Type B pancreatic cell (in vitro differentiated cells): ENCODE measurements at places on chromosomes 3 and 15. TPM values are rescaled to one million over a fixed set of nuclear protein-coding genes. Genes with fewer than 3 reads are reported as not detected.

DNA sequence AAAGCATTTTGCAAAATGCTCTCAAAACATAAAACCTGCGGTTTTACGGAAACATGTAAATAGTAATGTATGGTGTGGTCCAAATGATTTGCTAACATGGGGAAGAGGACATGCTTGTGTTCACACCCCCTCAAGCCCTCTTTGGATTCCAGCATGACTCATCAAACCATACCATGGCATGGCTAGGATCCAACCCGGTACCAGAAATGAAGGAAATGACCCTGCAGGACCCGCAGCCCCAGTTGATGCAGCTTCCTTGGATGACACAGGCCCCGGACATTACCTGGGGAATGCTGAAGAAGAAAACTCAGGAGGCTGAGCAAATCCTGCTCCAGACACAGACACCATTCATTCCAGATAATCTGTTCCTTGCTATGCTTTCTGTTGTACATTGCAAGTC is 222.9 kb downstream of the DTWD1 start:
- no peak for DNase-seq
- H3K4me1 ChIP-seq, result no peaks in the 10 kb centered on the region
- H3K27me3 ChIP-seq, result no peaks in the 10 kb centered on the region
- H3K4me3 ChIP-seq, result no peak overlapping the region
- H3K27ac ChIP-seq, result no peak overlapping the region

Gene DNAJA4
- 0.10 and 15.0 TPM in 2 replicates for total RNA-seq

DNA sequence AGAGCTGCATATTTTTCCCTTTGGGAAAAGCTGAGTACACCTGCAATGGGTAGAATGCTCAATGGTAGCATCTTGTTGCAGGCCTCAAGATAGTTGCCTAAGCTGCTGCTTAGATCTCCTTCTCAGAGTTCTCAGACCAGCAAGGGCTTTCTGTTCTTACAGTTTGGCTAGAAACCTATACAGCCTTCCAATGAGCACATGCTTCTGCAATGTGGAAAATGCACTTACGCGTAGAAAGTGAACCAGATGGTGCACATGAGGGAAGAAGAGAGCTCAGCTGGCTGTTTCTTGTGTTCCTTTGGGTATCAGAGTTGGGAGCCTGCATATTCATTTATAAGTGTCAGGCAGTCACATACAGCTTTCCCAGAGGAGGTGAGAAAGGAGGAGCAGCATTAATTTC is 136.4 kb downstream of the B3GALNT1 start:
- no peak overlapping the region for H3K4me3 ChIP-seq
- DNase-seq, result no peak
- H3K27me3 ChIP-seq, result no peaks in the 10 kb centered on the region
- H3K4me1 ChIP-seq, result no peaks in the 10 kb centered on the region

GRCh38 chr3:122562923-122563716 is 980 bp downstream of the PARP9 start:
- peaks cover 10% of the 10 kb centered on the region for H3K4me1 ChIP-seq
- H3K27ac ChIP-seq, result peak overlapping the region; percentile 80
- peaks cover 4% of the 10 kb centered on the region for H3K36me3 ChIP-seq
- no peak for DNase-seq
- H3K27me3 ChIP-seq, result peaks cover 4% of the 10 kb centered on the region

- no peaks in the 10 kb centered on the region for H3K36me3 ChIP-seq
- H3K27ac ChIP-seq, result no peak overlapping the region
- H3K27me3 ChIP-seq, result peaks cover 14% of the 10 kb centered on the region
Measured at GRCh38 chr15:79051029-79051428, 39.6 kb downstream of the RASGRF1 start.

DNA sequence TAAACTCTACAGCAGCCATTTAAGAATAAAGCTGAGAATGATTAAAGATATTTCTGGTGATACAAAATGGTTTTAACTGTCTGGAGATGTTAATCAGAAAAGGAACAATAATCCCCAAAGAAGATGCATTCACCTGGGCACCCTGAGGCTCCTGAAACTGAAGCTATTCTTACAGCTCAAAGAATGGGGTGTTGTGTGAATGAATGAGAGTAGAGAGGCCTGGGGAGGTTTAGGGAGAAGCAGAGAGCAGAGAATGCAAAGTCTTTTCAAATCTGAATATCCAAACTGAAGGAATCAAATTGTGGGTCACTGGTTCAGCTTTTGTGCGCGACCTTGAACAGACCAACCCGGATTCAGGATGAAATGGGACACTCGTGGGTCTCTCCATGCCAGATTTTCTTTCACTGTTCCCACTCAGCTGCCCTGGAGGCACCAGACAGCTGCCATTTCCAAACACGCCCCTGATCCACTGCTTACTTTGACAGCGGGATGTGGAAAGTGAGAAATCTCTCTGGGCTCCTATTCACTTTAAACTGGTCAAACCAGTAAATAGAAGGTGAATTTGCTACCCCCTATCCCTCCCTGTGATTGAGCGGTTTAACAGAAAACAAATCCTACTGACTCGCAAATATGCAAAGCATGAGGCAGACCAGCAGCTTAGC is 485.5 kb upstream of the THBS1 start:
- peaks cover 20% of the 10 kb centered on the region for H3K4me1 ChIP-seq
- DNase-seq, result no peak
- peak overlapping the region; percentile 32 for H3K4me3 ChIP-seq
- H3K36me3 ChIP-seq, result no peaks in the 10 kb centered on the region

GRCh38 chr3:30035935-30036567 is 570.4 kb upstream of the TGFBR2 start:
- H3K36me3 ChIP-seq, result no peaks in the 10 kb centered on the region
- no peaks in the 10 kb centered on the region for H3K27me3 ChIP-seq
- no peak overlapping the region for H3K4me3 ChIP-seq
- no peaks in the 10 kb centered on the region for H3K4me1 ChIP-seq

GRCh38 chr3:37310666-37311050 is 136.3 kb upstream of the LRRFIP2 start:
- H3K4me3 ChIP-seq, result no peak overlapping the region
- H3K4me1 ChIP-seq, result peaks cover 13% of the 10 kb centered on the region
- no peak for DNase-seq
- no peaks in the 10 kb centered on the region for H3K27me3 ChIP-seq
- no peak overlapping the region for H3K27ac ChIP-seq
- peaks cover 12% of the 10 kb centered on the region for H3K36me3 ChIP-seq

Gene GDPGP1
- total RNA-seq, result 6.1 and 9.6 TPM in 2 replicates

Gene ALDH1A2
- total RNA-seq, result 10.4 and 38.3 TPM in 2 replicates
